Heart left ventricle (tissue), 16 donors: ENCODE measurements at places on chromosomes 2 and 18.

DNA sequence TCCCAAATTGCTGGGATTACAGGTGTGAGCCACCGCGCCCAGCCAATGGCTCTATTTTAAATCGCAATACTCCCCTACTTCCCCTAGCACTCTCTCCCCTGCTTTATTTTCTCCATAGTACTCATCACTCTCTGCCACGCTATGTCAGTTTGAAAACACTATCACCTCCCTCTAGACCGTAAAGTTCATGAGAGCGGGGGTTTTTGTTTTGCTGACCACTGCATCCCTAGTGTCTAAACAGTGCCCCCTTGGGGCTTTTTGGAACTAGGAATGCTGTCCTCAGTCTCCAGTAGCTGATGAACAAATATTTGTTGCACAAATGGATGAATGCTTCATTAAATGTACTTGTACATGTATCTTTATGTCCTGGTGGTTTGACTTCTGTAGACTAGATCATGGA lies 44.1 kb downstream of the ATOH8 start:
- H3K4me1 ChIP-seq, result peaks cover 48% of the 10 kb centered on the region
- H3K27ac ChIP-seq, result no peak overlapping the region

GRCh38 chr2:12607971-12608370 lies 108.8 kb upstream of the TRIB2 start:
- H3K4me1 ChIP-seq, result no peaks in the 10 kb centered on the region
- H3K36me3 ChIP-seq, result no peaks in the 10 kb centered on the region
- DNase-seq, result no peak
- no peak overlapping the region for H3K27ac ChIP-seq
- H3K27me3 ChIP-seq, result no peaks in the 10 kb centered on the region

DNA sequence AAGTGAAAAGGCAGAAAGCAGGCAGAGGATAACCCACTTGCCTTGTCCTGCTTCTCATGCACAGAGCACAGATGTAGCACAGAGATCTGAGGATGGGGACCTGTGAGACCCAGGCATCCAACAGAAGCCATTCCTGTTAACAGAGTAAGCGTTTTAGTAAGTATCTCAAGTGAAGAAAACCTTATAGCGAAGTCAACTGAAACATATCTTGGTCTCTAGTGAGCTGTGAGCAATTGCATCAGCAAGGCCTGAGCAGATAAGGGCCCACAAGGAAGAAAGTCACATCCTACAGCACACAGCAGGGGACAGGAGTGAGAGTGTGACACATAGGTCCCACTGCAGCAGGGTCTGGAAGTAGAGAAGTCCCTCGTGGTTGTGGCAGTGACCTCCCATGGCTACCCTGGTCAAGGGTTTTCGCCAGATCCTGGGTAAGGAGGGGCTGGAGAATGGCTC lies 248.7 kb upstream of the TNP1 start:
- no peaks in the 10 kb centered on the region for H3K36me3 ChIP-seq
- no peak overlapping the region for H3K4me3 ChIP-seq
- no peak overlapping the region for H3K27ac ChIP-seq
- DNase-seq, result no peak

- H3K4me1 ChIP-seq, result no peaks in the 10 kb centered on the region
- no peak for DNase-seq
- H3K27me3 ChIP-seq, result peaks cover 20% of the 10 kb centered on the region
- no peak overlapping the region for H3K27ac ChIP-seq
- H3K4me3 ChIP-seq, result no peak overlapping the region
- H3K36me3 ChIP-seq, result no peaks in the 10 kb centered on the region
These were observed 39.4 kb upstream of the CTDP1 start for GRCh38 chr18:79640064-79640672.

DNA sequence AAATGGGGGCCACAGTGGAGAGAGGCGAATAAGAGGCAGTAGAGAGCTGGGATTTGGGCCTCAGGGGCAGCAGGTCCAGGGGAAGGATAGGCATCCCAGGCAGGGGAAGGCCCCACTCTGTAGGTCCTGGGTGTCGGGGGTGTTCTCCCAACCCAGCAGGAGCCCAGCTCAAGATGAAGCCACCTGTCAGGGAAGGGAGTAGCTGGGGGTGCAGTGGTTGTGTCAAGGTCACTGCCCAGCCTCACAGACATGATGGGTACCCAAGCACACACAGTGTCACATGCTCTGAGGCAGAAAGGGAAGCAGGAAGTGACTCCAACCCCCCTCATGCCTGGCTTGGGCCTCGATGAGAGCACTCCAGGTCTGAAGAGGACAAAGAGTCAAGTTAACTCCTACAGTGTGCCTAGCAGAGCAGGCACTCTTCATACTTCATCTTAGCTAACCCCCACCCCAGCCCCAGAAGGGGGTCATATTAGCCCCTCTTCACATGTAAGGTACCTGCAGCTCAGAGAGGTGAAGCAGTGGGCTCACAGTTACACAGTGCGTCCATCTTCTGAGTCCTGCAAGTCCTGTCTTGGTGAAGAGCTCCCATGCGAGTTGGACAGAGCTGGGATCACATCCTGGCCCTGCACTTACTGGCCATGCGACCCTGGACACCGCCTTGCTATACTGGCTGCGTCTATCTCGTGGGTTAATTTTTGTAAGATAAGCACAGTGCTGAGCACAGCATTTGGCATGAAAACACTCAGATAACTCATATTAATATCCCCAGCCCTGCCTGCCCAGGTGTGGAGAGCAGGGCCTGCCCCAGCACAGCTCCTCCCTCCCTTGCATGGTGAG lies 72.6 kb upstream of the DAPL1 start:
- H3K4me1 ChIP-seq, result peaks cover 20% of the 10 kb centered on the region
- H3K27me3 ChIP-seq, result no peaks in the 10 kb centered on the region
- H3K4me3 ChIP-seq, result no peak overlapping the region

GRCh38 chr2:231672617-231673347 lies 35.5 kb upstream of the PTMA start:
- peak; percentile 74 for DNase-seq
- H3K4me3 ChIP-seq, result peak overlapping the region; percentile 20
- no peaks in the 10 kb centered on the region for H3K27me3 ChIP-seq
- H3K27ac ChIP-seq, result peak overlapping the region; percentile 98

GRCh38 chr2:83191316-83191715 lies 1267.8 kb downstream of the SUCLG1 start:
- no peak overlapping the region for H3K27ac ChIP-seq
- H3K4me1 ChIP-seq, result no peaks in the 10 kb centered on the region
- H3K27me3 ChIP-seq, result no peaks in the 10 kb centered on the region
